ENCODE measurements at places on chromosomes 3 and 15.

- DNase-seq = peak; percentile 44
Measured at GRCh38 chr3:160941885-160942494, 163.2 kb downstream of the B3GALNT1 start.

DNA sequence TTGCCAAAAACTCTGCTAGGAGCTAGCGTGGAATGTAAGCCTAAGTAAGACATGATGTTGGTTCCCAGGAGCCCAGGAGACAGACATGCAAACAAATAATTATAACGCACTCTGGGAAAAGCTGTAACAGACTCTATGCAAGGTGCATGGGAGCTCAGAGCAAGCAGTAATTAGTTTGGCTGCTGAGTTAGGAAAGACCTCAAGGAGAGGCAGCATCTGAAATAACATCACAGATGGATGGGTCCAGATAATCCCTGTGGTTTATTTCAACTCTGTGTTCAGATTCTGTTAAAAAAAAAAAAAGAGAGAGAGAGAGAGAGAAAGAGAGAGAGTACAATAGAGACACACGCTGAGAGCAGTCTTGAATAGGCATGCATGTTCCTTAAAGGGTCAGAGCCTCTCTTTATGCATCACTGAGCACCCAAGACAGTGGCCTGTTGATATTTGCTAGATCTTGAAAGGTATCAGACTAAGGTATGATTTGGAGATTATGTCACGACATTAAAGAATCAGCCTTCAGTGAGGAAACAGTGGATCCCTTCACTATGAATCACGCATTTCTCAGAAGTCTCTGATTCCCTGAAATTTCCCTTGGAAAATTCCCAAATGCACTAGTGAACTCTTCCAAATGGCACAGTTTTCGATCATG is 124.4 kb upstream of the LIPC start:
- DNase-seq = no peak

DNA sequence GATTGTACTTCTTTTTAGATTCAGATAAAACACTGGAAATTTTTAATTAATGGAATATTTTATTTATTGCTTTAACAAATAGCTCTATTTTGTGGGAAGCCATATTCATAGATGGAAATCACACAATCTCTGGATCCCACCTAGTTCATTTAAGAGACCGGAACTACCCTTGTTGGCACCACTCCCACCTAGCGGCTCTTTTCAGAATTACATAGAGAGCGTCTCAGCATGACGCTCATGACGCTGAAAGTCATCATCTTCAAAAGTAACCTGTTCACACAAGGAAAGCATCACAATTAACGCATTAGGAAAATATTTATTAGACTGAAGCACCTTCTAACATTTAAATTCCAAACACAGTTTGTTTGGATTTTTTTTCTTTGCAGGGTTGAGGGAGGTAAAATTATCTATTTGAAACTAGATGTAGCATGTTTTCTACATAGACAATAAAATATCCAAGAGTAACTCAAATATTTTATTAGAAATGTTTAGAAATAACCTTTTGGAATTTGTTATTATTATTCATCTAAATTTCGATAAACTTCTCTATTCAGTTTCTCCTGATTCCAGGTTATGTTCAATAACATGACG is 214.9 kb upstream of the ARRDC4 start:
- DNase-seq = no peak

DNA sequence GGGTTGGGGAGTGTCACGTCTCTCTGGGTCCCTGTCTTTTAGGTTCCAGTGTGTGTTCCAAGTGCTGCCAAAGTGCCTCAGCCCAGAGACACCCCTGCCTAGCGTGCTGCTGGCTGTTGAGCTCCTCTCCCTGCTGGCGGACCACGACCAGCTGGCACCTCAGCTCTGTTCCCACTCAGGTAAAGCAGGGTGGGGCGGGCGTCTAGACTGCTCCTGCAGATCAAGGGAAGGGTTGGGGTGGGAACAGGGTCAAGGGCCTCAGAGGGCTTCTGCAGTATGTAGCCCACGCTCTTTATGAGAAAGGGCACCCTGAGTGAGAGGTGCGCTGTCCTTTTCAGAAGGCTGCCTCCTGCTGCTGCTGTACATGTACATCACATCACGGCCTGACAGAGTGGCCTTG is 17.2 kb downstream of the ATRIP start:
- DNase-seq = no peak

GRCh38 chr3:138812806-138813205 is 21.9 kb downstream of the PIK3CB start:
- no peak for DNase-seq

GRCh38 chr15:28986108-28986507 is 100.3 kb downstream of the APBA2 start:
- DNase-seq = no peak

Measured in activated CD8-positive, alpha-beta memory T cell treated with anti-CD3 and anti-CD28 coated beads for 48 hours (primary cell).